ENCODE measurements at places on chromosomes 3 and 15.

DNA sequence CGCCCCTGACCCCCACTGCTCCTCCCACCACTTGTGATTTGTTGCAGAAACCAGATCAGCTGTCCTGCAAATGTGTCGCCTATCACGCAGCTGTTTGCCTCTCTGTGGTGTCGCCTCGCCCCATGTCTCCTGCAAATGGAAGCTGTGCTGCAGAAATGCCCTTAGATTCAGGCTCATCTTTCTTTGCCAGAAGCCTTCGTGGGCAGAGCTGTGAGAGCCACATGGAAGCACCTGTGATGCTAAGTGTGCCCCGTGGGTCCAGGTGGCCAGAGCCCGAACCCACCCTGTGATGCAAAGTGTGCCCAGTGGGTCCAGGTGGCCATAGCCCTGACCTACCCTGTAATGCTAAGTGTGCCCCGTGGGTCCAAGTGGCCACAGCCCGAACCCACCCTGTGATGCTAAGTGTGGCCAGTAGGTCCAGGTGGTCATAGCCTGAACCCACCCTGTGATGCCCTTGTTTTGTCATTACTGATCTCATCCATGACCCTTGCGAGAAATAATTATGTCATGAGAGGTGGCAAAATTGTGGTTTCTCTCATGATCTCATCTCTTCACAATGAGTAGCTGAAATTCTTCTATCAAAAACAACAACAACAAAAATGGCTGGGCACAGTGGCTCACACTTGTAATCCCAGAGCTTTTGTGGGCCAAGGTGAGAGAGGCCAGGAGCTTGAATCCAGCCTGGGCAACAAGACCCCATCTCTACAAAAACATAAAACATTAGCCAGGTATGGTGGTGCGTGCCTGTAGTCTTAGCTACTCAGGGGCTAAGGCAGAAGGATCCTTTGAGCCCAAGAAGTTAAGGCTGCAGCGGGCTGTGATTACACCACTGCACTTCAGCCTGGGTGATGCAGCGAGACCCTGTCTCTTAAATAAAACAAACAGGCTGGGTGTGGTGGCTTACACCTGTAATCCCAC is 187.4 kb downstream of the GOLGA6L6 start:
- DNase-seq, result no peak

GRCh38 chr15:47265686-47266085 is 451.6 kb upstream of the SEMA6D start:
- no peak for DNase-seq

DNA sequence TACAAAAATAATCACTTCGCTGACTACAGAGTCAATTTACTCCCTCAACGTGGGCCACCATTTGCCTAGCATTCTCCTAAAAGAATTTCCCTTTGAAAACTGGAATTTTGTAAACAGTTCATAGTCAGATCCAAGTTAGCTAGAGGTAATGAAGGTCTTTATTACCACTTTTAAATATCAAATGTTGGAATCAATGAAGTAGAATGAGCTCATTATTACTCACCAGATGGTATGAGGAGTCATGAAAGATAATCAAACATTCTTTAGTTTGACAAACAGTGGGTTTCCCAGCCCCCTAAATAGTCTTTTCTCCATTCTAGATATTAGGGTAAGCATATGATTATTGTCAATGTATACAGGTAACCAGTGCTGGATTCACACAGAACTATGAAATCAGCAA is 455.7 kb upstream of the THBS1 start:
- no peak for DNase-seq

DNA sequence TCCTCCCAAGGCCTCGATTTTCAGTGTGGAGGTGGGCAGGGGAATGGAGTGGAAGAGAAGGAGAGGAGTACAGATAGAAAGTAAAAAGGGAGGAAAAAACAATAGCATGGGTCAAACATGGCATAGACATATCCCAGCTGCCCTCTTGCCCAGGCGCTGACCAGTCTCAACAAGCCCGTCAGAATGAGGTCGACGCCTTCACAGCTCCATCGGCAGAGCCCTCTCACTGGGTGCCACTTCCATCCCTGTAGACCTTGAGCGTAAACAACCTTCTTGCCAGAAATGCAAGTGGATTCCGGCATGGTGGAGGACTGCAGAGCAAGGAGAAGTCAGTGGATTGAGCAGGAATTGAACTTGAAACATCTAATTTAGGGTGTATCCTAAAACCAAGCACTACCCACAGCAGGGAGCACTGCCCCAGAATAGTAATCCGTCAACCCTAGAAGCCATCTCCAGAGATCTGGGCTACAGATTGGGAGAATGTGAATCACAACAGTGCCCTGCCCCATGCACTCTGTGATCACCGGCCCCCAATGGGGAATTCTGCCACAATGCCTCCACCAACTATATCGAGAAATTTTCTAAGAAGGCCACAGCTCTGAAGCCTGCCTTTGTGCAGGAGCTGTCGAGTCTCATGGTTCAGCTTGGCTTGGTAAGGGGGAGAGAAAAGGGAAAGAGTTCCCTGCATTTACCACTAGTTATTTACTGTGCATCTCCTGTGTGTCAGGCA is 190.1 kb downstream of the UACA start:
- DNase-seq, result no peak

GRCh38 chr3:114435386-114436115 is 141.7 kb downstream of the TIGIT start:
- DNase-seq, result no peak

DNA sequence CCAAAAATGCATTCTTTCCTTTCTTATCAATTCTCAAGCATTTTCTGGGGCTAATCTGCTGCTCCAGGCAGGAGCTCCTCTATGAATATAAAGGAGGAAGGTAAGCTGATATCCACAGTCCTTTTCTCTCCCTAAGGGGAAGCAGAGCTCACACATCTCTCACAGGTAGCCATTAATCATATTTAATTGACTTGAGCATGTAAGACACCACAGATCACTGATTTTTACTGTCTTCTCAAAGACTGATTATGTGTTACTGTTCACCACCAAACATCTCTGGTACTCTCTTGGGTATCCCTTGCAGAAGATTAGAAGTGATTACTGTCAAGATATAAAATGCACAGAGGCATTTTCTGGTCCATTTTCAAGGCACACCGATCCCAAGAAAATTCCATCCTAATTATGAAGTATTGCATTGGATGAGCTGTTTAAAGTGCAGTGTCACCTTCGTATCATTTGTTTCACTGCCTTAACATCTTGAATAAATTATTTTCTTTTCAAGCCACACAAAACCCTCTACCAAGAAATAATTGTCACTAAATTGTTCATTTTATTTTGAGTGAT is 100.7 kb downstream of the ARPP21 start:
- DNase-seq, result no peak

- no peak for DNase-seq
These were observed 405 bp upstream of the SPG21 start for GRCh38 chr15:64990168-64990470.

- no peak for DNase-seq
These were observed 10.4 kb upstream of the SELENOK start for GRCh38 chr3:53902067-53902466.

- DNase-seq, result no peak
These were observed 84.1 kb downstream of the PCCB start for GRCh38 chr3:136334209-136334608.

DNA sequence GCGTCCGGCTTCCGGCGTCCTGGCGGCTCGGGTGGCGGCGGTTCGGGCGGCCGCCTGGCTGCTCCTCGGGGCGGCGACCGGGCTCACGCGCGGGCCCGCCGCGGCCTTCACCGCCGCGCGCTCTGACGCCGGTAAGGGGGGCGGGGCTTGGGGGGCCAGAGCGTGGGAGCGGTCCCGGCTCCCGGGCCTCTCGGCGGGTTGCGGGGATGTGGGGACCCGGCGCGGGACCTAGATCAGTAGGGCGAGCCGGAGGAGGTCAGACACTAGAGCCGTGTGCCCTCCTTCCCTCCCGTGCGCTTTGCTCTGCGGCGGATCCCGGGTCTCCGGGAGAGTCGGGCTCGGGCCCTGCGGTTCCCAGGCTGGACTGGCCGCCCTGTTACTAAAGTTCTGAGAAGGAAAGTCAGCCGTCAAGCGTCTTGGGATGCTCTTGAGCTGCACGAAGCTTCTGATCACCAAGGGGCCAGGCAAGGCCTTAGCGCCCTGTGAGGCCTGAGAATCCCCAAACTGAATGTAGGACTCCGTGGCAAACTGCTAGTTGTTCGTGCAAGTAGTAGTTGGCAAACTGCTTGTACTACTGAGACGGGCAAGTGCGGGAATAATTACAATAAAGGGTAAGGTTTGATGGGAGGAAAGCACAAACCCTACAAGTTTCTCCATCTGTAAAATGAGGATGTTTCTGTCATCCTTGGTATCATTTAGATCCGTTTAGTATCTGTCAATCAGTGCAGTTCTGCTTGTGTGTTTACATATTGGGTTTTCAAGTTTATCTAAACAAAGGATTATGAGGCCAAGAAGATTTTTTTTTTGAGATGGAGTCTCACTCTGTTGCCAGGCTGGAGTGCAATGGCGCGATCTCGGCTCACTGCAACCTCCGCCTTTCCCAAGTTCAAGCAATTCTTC is 587 bp downstream of the PIGX start:
- peak; percentile 61 for DNase-seq

GRCh38 chr3:182717216-182717615 is 76.1 kb upstream of the ATP11B start:
- DNase-seq, result no peak

- no peak for DNase-seq
These were observed 2.9 kb upstream of the MKRN2 start for GRCh38 chr3:12553921-12554391.

DNA sequence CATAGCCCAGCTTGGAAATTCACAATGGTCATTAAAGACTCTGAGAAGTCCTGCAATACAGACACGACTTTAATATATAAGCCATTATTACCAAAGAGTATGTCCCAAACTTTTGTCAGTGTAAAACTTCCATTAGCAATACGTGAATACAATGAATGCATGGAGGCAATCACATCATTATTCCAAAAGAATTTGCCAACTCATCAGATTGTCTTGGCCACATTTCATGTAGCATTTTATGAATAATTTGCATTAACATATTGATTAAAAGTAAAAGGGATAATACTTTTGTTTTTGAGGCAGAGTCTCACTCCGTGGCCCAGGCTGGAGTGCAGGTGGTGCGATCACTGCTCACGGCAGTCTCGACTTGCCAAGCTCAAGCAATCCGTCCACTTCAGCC is 7.9 kb upstream of the DUT start:
- DNase-seq, result no peak
